ENCODE measurements at places on chromosomes 7 and 10.
A peak's percentile ranks its signal among the peaks of the same experiment; 100 is the strongest.

- DNase-seq, result no peak
Measured at GRCh38 chr7:44338600-44338999, 13.2 kb upstream of the CAMK2B start.

- DNase-seq, result peak; percentile 76
Measured at GRCh38 chr10:32112055-32112454, 55.8 kb upstream of the KIF5B start.

GRCh38 chr7:875051-875450 lies 1.3 kb upstream of the GET4 start:
- no peak for DNase-seq

DNA sequence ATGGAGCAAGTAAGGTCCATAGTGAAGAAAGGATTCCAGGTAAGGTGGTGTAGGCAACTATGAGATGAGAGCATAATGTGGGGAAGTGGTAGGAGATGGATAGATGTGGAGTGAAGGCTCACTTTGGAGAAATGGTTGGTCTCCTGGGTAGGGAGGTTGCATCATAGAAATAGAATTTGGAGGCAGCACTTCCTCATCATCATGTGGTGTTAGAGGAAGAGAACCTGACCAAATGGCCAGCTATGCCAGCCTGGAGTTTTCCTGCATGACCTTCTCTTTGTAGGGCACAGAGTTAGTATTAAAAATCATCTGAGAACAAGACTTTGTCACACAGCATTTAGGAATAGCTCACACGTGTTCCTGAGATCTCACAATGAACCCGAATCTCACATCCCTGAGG lies 126.7 kb upstream of the CXCL12 start:
- DNase-seq, result no peak

GRCh38 chr10:52249850-52250395 lies 64.2 kb upstream of the DKK1 start:
- no peak for DNase-seq

DNA sequence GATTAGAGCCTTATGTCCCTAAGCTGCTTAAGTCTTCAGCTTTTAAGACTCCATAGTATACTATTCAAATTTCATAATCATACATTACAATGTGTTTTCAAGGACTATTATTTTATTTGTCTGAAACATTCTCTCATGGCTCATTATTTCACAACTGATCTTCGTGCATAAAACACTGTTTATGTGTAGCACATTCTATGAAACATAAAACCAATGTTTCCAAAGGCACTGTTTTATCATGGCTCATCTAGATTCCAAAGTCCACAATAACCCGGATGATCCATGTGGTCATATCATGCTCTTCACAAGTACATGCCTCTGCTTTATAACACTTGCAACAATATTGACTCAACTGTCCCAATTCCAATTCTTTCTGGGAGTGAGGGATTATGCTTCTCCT lies 806.1 kb downstream of the TNS3 start:
- no peak for DNase-seq

GRCh38 chr7:102236592-102237287 lies 49.9 kb upstream of the SH2B2 start:
- peak; percentile 61 for DNase-seq

DNA sequence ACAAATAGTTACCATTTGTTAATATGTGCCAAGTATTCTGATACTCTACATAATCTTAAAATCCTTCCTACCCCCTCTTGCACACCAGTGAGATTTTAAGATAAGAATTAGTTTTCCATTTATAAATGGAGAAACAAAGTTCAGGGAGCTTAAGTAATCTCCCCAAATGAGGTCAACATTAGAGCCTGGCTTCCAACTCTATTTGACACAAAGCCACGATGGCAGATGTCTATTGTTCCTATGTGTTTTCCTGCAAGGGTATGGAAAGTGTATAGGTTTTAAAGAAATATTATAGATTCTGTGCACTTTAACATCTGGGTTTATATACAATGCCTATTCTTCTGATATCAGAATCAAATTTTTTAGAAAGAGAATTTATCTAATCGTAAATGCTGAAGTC lies 143.9 kb upstream of the SEMA3C start:
- DNase-seq, result no peak

DNA sequence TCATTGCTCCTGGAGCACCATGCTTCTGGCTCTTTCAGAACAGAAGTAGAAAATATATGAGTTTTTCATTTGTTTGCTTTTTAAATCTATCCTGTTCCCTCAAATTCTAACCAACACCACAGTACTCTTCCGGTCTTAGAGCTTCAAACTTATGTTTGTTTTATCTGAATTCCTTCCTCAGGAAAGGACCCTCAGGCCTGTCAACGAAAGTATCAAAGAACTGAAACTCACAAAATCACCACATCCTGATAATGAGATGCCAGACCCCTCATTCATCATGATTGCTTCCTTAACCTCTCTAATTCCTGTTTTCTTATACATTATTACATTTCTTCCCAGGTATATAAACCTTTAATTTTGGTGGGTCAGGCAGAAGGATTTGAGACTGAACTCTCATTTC lies 135.2 kb downstream of the BMS1 start:
- DNase-seq, result no peak

- DNase-seq, result no peak
Measured at GRCh38 chr10:74491014-74491413, 335.4 kb upstream of the KAT6B start.

DNA sequence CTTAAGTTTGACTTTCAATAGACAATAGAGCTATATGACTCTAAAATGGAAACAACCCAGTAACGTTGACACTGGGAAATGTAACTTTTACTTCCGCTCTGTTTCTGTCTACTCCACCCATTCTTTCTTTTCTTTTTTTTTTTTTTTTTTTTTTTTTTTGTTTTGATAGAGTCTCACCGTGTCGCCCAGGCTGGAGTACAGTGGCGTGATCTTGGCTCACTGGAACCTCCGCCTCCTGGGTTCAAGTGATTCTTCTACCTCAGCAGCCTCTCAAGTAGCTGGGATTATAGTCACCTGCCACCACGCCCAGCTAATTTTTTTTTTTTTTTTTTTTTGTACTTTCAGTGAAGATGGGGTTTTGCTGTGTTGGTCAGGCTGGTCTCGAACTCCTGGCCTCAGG lies 13.9 kb downstream of the PRSS2 start:
- no peak for DNase-seq

- no peak for DNase-seq
Measured at GRCh38 chr7:157032128-157032527, 21.7 kb upstream of the MNX1 start.

GRCh38 chr7:110119883-110120581 lies 970.9 kb upstream of the LRRN3 start:
- DNase-seq, result peak; percentile 0

DNA sequence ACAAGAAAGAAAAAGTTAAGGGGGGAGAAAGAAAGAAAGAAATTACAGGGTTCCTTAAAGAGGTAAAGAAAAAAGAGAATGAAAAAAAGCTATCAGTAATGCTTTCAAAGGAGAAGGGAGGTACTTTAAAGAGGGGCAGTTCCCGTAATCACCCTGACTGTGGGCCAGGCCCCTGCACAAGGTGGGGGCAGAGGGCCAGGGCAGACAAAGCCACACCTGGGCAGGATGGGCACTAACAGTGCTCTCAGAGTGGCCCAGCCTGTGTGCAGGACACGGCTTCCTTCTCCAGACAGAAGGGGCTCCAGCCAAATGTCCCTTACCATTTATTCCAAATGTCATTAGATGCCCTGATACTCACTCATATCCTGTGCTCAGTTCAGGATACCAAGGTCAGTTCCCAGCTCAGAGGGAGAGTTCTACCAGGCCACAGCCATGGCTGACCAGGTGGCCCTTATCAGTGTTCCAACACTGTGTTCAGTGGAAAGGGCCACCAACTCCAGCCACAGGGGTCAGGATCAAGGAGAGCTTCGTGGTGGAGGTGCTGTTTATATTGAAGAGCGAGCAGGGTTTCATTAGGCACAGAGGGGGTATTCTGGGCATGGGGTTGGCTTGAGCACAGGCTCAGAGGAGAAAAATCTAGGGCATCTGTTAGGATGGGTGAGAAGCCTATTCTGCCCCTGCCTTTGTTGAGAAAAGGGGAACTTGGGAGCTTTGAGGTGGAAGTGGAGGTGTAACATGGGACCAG lies 29.9 kb downstream of the DPCD start:
- no peak for DNase-seq

DNA sequence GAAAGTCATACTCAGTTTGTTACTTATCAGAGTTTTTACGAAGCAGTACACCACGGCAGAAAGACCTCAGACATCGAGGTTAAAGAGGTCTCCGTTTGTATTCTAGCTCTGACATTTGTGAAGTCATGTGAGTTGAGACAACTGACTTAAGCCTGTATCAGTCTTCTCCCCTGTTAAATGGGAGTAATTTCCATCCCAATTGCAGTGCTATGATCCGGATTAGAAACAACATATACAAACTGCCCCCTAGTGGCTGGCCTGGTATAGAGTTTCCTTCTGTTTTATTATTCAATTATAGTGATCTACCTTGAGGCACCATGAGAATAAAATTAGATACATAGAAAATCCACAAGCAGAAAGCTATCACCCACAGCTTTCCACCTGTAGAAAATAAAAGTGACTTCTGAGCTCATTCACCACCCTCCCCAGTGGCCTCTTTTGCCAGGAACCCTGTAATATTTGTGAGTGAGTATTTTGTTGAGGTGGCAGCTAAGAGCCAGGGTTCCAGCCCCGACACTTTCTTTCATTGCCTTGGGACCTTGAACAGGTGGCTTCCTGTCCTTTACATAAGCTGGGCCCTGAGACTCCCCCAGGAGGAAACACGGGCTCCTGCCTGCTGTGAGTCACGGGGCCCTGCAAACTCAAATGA lies 607.2 kb upstream of the MGMT start:
- DNase-seq, result peak; percentile 23

DNA sequence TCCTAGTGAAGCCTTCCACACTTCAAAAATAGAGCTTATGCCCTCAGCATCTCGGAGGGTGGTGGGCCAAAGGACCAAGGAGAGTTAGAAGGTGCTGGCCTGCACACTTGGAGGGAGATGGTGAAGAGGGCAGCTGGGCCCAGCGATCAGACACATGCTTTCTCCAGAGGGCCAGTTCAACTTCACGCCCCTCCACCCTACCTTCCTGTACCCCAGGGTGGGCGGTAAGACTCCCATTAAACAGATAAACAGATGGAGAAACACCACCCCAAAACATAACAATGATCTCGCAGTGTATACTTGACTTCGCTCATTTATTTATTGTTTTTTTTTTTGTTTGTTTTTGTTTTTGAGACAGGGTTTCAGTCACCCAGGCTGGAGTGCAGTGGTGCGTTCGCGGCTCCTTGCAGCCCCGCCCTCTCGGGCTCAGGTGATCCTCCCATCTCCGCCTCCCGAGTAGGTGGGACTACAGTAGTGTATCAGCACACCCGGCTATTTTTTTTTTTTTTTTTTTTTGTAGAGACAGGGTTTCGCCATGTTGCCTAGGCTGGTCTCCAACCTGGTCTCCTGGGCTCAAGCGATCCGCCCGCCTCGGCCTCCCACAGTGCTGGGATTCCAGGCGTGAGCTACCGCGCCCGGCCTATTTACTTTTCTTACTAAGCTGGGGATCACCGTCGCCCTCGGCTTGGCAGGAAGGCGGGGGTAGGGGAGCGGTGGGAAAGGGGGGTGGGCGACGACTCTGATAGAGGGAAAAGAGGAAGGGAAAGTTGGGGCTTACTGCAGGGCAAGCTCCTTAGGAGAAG lies 1.8 kb downstream of the C10orf95 start:
- peak; percentile 45 for DNase-seq

DNA sequence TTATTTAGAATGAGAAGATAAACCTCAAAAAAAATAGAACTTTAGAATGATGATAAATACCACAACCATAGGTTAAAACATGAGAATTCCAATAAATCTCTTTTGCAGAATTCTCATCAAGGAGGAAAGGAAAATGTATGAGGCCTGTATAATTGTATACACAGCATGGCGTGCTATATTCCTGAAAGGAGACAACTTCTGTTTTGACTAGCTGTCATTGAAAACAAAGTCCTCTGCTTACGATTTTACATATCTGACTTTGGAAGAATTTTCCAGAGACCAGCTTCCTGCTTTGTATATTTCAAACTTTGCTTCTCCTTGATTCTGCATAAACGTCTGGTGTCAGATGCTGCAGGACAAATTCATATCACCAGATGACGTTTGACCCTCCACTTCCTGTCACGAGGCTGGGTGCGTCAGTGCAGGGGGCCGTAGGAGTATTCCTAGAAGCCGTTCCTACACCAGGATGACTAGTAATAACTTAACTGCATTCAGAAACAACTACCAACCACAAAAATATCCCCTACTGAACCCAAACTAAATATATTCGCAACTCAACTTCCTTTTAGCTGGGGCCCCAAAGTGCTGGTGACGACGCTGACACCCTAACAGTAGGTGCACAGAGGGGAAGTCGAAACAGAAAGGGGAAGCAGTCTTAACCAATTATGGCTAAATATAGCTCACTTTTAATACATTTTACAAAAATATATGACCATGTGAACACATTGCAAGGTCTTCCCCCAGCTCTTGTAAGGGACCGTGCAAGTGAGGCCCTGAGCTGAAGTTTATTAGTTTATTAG lies 178.6 kb upstream of the INHBA start:
- DNase-seq, result no peak

- DNase-seq, result peak; percentile 53
Measured at GRCh38 chr10:34286136-34286739, 528.9 kb downstream of the PARD3 start.

DNA sequence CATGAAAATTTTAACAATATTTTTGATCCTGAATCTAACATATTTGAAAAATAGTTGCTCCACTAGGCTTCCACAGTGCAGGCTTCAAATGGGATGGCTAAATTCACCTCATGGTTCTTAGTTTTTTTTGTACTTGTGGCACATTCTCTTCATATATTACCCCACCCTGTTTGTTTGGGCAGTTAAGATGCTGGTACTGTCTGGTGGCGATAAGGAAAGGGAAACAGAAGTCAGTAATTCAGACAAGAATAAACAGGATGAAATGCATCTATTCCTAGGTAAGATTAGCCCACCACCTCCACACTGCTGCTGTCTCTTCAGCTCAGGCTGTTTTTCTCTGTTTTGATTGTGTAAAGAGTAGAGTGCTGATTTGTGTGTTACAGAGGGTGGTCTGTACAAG lies 44.2 kb downstream of the GLRX3 start:
- no peak for DNase-seq

DNA sequence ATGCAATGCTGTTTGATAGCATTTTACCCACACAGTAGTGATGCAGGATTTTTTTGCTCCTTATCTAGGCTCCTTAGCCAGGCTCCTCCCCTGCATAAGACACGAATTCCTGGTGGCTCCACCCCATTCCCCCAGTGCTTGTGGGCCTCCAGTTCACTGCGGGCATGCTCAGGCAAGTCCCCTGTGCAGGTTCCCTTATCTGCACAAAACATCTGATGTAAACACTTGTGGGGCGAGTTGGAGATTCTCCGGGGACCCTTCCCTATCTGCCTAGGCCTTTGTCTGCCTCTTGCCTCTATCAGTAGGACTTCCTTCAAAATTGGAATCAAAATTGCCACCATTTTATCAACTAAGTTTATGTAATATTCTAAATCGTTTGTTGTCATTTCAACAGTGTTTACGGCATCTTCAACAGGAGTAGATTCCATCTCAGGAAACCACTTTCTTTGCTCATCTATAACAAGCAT lies 5.4 kb upstream of the STK17A start:
- no peak for DNase-seq

DNA sequence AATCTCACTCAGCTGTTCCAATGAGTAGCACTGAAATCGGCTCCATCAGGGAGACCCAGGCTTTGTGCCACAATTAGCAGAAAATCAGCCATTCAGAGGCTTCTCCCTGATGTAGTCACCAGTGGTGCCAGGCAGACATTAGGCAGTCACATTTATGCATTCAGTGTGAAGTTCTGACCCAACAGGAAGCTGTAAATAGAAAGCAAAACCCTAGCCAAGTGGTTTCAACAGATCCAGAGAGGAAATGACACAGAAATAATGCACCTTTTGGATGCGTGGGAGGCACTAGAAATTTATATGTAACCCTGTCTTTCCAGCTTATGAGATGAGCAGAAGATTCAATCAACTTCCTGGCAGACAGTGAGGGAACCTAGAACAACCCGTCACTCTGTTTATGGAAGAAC lies 186.4 kb downstream of the PDE1C start:
- DNase-seq, result peak; percentile 48

Measured in fibroblast of skin of right biceps (primary cell).